Neural progenitor cell (in vitro differentiated cells): ENCODE measurements at places on chromosomes 6 and 20. TPM values are rescaled to one million over a fixed set of nuclear protein-coding genes. Genes with fewer than 3 reads are reported as not detected.
A peak's percentile ranks its signal among the peaks of the same experiment; 100 is the strongest.

DNA sequence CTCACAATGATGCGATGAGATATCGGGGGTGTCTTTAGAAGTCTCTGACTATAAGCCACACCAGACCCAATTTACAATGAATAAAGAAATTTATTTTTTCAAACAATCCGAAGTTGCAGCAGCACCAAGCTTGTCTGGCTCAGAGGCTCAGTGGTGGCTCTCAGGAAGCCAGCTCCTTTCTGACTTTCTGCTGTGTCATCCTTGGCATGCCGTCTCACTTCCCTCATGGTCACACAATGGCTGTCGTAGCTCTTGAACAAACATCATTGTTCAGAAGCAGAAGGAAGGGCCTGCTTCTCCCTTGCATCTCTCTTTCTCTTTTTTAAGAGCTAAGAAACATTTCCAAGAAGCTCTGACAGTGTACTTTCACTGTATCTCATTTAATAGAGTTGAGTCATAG is 299.0 kb downstream of the DOK5 start:
- no peaks in the 10 kb centered on the region for H3K36me3 ChIP-seq
- H3K4me1 ChIP-seq = no peaks in the 10 kb centered on the region
- DNase-seq = no peak
- no peak overlapping the region for H3K4me3 ChIP-seq
- H3K27ac ChIP-seq = no peak overlapping the region
- no peaks in the 10 kb centered on the region for H3K27me3 ChIP-seq

- H3K4me3 ChIP-seq = no peak overlapping the region
- H3K36me3 ChIP-seq = no peaks in the 10 kb centered on the region
- H3K4me1 ChIP-seq = peaks cover 52% of the 10 kb centered on the region
- H3K27me3 ChIP-seq = no peaks in the 10 kb centered on the region
- DNase-seq = no peak
- no peak overlapping the region for H3K27ac ChIP-seq
These were observed 98.5 kb downstream of the TFAP2A start for GRCh38 chr6:10316373-10316721.

DNA sequence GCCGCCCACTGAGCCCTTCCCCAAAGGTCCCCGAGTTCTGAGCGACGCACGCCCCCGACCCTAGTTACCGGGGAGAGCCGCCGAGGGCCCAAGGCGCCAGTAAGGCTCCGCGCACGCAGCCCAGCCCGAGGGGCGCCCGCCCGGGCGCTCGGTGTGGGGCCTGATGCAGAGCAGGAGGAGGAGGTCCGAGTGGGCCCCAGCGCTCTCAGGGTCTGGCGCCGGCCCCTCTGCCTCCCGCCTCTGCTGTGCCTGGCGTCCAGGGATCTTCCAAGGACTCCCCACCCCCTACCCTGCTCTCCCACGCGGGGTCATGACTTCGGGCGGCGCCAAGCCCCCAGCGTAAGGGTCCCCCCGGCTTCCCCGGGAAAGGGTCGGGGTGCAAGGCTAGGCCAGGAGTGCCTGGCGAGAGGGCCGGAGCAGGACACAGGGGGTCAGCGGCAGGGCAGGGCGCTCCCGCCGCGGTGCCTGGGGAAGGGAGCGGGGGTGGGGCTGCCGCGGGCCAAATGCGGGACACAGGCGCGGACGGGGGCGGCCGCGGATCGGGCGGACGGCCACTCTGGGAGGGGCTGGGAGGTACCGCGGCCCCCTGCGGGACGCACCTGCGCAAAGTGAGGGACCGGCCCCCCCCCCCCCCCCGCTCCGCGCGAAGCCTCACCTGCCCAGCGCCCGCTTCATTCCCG is 637 bp downstream of the ABHD12 start:
- peaks cover 5% of the 10 kb centered on the region for H3K4me1 ChIP-seq
- DNase-seq = peak; percentile 76
- no peaks in the 10 kb centered on the region for H3K36me3 ChIP-seq
- peak overlapping the region; percentile 82 for H3K27ac ChIP-seq

DNA sequence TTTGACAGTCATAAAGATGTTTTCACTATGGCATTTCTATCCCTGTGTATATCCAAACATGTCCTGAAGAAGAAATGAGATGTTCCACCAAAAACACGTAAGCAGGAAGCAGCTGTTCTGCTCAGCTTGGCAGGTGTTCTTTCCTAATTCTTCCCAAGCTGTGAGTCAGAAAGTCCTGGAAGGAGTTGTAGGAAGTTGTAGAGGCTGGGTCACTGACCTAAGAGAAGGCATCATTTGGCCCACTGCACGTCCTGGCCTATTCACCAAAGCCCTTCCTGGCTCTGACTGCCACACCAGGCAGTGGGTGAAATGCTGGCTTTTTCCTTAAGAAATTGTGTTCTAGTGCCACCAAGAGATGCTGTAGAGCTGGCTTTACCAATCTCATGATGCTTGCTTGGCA is 40.3 kb downstream of the STX11 start:
- H3K27ac ChIP-seq = no peak overlapping the region
- no peak overlapping the region for H3K4me3 ChIP-seq
- no peaks in the 10 kb centered on the region for H3K27me3 ChIP-seq

MYLK4 gene
- 0.25 TPM in 1 of 2 replicates, not detected in the other for total RNA-seq

FHL5 gene
- not detected in 2 replicates for total RNA-seq

CRISP3 gene
- not detected in 2 replicates for total RNA-seq

CCN5 gene
- not detected in 2 replicates for total RNA-seq

PLEKHG1 gene
- total RNA-seq = 4.6 and 4.7 TPM in 2 replicates

UNC93A gene
- 0.28 TPM in 1 of 2 replicates, not detected in the other for total RNA-seq
